HepG2 (cell line): ENCODE measurements at places on chromosomes 16 and 17.
A peak's percentile ranks its signal among the peaks of the same experiment; 100 is the strongest.

- no peak for DNase-seq
Observed at GRCh38 chr16:68073902-68074760, 11.0 kb upstream of the NFATC3 start.

DNA sequence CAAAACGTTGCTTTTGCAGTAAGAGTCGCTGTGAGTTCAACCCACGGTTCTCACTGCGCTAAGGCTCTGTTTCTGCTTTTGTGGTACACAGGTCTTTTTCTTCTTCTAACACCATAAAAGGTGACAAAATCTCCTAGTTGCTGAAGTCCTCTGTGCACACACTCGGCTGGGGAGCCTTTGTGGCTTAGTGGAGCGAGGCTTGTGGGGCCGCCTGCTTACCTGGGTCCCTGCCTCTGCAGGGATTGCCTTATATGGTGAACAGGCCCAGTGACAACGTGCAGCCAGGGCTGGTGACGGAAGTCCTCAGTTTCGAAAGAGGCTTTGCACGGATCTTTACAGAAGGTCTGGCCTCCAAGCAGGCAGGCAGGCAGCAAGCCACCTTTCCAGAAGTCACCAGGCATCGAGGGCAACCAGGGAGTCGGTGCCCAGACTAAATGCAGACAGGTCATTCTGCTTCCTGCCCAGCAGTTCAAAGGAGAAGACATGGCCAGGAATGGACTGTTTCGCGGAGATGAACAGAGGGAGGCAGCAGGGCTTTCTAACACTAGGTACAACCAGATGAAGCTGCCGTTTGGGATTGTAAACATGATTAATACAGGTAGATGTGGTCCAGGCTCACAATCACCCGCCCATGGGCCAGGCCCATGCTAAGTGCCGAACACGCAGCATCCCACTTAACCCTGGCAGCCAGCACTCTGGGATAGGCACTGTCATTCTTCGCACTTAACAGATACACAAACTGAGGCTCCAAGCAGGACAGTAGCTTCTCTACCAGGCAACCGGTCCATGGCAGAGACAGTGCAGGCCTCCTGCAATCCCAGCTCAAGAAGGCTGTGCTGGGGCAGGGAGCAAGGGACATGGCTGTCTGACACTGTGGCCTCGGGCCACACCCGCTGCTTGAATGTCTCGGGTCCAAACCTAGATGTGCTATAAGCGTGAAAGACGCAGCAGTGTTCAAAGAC lies 10.7 kb upstream of the MEAK7 start:
- peak; percentile 85 for DNase-seq

DNA sequence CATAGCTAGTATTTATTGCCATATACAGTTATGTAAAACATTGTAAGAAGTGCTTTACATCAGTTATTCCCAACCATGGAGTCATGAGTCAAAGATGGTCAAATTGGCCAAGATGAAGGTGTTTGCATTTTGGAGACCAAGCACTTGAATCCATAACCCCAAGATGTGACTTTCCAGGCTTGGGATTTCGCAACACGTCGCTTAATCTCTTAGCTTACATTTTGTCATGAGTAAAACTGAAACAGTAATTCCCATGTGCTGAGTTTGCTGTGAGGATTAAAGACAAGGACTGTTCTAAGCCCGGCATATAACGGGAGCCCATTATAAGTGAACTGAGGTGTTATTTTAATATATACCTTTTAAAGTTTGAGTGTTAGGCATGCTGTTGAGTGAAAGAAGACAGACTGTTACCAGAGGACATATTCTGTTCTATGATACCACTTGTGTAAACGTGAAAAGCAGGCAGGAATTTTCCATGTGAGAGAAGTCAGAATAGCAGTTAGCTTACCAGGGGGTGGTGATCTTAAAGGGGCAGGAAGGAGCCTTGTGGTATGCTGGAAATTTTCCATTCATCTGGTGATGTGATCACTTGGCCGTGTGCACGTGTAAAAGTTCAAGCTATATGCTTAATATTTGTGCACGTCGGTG lies 484.9 kb downstream of the WWOX start:
- DNase-seq = no peak

DNA sequence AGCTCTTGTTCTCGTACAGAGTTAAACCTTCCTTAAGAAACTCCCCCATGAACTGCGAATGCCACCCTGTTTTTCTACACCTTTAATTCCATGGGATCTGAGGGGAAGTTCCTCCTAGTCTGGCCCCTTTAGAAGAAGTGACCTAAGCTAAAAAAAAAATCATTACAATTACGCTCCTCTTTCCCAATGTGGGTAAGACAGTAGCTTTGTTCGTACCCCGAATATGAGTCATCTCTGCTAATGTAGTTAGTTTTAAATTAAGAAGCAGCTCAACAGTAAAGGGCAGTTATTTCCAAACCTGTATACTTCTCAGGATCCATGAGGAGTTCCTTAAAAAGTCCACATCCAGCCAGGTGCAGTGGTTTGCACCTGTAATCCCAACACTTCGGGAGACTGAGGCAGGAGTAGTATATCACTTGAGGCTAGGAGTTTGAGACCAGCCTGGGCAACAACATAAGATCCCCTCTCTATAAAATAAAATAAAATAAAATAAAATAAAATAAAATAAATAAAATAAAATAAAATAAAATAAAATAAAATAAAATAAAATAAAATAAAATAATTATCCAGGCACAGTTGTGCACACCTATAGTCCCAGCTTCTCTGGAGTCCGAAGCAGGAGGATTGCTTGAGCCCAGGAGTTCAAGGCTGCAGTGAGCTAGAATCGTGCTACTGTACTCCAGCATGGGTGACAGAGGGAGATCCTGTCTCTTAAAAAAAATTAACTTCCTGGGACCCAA lies 26.1 kb downstream of the RCVRN start:
- DNase-seq = no peak

DNA sequence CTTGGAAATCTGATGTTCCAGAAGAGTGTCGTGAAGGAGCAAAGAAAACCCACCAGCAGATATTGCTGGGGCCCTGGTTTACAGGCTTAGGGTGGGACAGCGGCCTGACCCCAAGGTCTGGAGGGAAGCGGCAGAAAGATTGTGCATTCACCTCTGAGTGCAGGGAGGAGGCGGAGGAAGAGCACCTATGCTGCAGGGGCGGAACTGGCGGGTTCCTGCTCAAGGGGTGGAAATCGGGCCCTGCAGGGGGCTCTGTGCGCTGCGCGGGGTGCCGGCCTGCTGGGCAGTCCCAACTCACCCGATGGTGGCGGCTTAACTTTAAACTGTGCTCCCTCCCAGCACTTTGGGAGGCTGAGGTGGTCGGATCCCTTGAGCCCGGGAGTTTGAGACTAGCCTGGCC lies 47.5 kb downstream of the COX4I1 start:
- no peak for DNase-seq

- no peak for DNase-seq
Observed at GRCh38 chr17:1351275-1351674, 48.7 kb downstream of the YWHAE start.

GRCh38 chr17:15412606-15413005 lies 54.8 kb downstream of the CDRT4 start:
- DNase-seq = no peak

DNA sequence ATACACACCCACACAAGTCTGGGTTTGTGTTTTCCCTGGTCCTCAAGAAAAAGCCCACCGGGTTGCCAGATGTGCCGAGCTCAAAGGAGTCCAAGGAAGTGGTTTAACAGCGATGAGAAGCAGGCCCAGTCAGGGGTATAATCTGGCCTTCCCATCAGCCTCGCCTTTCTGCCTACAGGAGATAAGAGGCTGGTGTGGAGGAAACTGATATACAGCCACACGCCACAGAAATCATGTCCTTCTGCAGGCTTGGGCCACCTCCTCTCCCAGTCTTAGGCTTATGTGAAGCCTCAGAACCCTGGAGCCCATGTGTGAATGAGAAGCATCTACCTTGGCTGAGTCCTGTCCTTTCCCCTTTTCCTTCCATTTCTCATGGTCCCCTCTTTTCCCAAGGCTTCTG lies 43.6 kb upstream of the MMP2 start:
- no peak for DNase-seq

DNA sequence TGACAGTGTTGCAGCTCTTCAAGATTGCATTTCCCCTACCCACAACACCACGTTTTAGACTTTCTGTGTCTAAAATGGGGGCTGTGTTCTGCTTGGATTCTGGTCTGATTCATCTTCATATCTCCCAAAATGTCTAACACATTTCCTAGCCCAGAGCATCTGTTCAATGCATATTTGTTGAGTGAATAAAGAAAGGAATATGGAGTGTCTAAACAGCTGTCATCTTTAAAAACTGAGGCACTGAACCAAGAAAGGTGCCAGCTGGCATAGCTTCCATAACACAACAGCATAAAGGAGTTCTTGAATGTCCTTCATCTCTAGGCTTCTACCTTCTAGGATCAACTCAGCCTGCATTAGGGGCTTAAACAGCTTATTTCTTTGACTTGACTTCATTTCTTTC lies 67.4 kb downstream of the CDH11 start:
- no peak for DNase-seq

DNA sequence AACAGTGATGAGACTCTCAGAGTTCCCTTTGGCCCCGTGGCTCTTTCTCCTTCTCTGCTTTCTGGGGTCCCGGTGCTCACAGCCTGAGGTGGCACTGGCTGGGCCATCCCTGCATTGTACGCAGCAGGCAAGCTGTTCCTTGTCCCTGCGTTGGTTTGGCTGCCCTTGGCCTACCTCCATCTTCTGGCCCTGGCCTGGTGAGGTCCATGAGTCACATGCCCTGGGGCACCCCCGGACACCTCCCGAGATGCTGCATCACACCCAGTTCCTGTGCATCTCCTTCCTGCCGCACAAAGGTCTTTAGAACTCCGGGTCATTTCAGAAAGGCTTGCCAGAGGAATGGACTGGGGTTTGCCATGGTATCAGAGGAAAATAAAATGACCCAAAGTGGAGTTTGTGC lies 9.5 kb downstream of the SULT1A2 start:
- DNase-seq = no peak

DNA sequence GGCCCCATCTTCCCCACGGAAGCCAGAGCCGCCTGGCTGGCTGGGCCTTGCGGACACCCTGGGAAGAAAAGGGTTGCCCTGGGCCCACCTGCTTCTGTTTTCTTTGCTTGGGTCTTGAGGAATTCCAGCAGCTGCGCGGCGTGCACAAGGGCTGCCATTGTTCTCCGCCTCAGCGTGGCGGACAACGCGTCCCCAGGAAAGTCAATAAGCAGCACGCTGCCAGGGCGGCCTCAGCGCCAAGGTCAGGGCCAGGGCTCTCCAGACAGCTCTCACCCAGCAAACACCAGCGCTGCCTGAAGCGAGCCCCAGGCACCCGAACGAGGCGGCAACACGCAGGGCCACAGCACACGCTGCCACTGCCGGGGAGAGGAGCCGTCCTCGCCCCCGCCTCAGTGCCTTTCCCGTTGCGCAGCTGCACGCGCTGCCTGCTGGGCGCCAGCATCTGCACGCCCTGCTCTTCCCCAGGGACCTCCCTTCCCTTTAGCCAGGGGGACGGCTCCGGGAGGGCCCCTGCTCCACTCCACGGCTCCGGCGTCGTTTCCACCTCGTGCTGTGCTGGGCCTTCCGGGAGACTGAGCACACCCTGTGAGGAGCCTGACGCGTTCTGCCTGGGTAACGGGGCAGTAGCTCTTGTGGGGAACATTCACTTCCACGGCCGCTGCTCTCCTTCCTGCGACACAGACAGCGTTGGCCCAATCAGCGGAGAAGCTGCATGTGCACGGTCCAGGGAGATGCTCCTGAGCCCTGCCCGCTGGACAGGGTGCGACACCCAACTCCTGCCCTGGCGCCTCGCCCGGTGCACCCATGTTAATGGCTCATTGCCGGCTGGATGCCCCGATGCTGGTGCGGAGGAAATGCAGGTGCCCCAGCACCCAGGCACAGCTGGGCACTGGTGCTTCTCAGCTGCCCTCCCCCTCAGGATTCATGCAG lies 57.8 kb downstream of the LMF1 start:
- peak; percentile 83 for DNase-seq

- DNase-seq = peak; percentile 68
Observed at GRCh38 chr16:75466760-75467159, 2.3 kb upstream of the TMEM170A start.

DNA sequence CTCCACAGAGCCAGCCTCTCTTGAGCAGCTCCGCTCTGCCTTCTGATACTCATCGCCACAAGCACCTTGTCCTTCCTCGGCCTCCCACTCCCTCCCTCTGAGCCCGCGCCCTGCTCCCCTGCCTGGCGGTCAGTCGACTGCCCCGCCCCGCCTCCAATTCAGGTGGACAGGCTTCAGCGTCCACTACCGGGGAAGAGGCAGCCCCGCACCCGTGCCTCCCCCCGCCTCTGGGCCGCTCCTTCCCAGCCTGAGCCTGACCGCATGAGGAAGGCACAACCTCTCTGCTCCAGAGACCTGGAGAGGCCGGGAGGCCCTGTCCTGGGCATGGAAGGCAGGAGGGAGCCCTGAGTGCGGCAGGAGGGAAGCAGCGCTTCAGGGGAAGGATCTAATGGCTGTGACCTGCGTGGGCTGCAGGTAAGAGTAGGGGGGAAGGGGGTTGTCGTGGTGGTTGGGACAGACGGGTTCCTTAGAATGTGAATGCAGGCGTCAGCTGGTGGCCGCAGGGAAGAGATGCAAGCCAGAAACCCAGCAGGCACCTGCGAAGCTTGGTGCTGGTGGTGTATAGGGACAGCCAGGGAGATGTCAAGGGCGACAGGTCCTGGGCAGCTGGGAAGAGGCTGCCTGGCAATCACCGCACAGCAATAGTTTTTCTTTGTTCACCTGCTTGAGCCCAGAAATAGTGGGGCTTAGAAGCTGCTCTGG lies 3.0 kb upstream of the SLC6A4 start:
- no peak for DNase-seq

DNA sequence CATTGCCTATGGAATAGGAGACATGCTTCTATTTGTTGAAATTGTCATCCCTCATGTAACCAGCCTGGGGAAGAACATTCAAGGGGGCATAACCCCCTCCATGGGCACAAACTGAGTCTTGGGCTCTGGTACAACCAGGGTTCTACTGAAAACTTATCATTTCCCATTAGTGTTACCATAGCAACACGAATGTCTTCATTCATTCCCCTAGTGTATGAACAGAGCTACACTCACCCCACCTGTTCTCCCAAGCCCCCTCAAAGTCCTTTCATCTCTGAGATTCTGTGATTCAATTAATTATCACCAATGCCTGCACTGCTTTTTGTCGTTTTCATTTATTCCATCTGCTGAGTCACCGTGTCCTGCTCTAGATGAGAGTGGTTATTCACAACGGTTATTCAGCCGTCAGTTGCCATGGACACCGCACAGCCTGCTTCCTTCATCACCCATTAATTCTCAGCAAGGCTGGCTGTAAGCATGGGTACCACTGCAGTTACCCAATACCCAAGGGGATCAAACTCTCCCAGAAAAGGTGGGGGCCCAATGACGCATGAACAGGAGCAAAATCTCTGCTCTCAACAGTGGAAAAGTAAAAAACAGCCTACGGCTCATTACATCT lies 1.6 kb upstream of the GAST start:
- DNase-seq = no peak

GRCh38 chr16:22372882-22373661 lies 1.3 kb downstream of the CDR2 start:
- DNase-seq = no peak

GRCh38 chr16:89893642-89894548 lies 20.5 kb downstream of the TCF25 start:
- no peak for DNase-seq

DNA sequence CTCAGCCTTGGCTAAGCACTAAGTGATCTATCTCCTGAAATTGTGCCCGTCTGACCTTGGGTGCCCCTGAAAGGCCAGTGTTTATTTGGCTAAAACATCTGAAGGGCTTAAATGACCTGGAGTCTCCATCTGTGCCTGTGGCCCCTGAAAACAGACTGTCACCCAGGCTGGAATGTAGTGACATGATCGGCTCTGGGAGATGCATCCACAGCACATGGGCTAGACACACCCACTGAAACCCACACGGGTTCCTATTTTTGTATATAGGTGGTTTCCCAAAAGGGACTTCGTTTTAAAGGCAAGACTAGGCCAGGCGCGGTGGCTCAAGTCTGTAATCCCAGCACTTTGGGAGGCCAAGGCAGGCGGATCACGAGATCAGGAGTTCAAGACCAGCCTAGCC lies 13.5 kb downstream of the CEP295NL start:
- DNase-seq = no peak
